ENCODE measurements at places on chromosomes 5 and 9.

DNA sequence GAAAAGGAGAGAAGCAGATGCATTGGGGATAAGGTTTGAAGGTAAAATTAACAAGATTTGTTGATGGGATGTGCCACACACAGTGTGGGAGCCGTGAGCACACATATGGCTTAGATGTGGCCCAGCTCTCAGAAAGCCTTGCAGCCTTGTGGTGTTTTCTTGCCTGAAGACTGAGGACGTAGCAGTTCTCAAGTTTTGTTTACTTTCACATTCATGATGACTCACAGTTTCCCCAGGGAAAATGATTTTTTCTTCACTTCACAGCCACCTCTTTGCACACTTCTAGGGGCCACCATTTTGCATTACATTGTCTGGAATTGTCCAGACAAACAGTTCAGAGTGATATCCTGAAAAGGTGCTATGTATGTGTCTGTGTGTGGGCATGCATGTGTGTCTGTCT, 126.2 kb downstream of the BASP1 start:
- DNase-seq, result peak; percentile 58

GRCh38 chr5:93278896-93279295, 302.1 kb downstream of the NR2F1-AS1 start:
- DNase-seq, result no peak

- no peak for DNase-seq
These were observed 1.6 kb upstream of the TOMM5 start for GRCh38 chr9:37593883-37594448.

- no peak for DNase-seq
These were observed 9.0 kb downstream of the RFX3 start for GRCh38 chr9:3516667-3517330.

GRCh38 chr5:114418176-114419066, 56.6 kb downstream of the KCNN2 start:
- no peak for DNase-seq

GRCh38 chr5:112795944-112796678, 58.4 kb downstream of the APC start:
- DNase-seq, result no peak

All from AG20443 (cell line).